ENCODE measurements at places on chromosomes 16 and 17. TPM values are rescaled to one million over a fixed set of nuclear protein-coding genes. Genes with fewer than 3 reads are reported as not detected.

Gene WBP2
- total RNA-seq: 180 TPM

Gene SLC47A1
- 7.1 TPM for total RNA-seq

DNA sequence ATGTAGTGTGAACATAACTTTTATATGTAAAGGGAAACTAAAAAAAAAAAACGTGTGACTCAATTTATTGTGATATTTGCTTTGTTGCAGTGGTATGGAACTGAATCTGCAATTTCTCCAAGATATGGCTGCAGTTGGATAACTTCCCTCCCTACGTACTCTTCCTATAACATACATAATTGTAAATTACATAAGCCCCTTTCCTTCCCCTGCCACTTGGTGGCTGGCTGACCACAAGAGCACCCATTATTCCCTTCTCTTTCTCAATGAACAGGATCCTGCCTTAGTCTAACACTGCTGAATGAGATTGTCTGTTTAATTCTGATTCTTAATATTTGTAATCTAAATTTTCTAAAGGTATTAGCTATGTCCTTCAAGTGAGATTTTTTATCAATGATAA lies 27.8 kb downstream of the CCL4 start:
- DNase-seq: no peak

Gene TMEM132E
- not detected for total RNA-seq

Gene KRTAP9-2
- total RNA-seq: not detected

Data from heart right ventricle (tissue), 16 donors.